ENCODE measurements at places on chromosomes 1 and 21.

DNA sequence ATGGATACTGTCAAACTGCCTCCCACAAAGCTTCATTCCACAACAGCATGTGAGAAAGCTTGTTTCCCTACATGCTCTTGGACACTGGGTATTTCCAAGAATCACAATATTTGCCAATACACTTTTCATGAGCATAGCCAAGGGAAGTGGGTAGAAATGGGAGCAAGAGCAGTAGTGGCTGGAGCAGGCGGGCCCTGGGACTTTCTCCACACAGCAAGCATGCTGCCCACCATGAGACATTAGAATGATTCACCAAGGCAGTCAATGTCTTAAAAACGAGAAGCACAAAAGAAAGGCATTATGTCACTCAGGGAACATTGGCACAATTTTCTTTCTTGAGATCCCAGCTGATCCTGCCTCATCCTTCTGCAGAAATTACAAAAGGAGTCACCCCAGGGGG, 371.6 kb upstream of the RUNX1 start:
- DNase-seq: no peak

GRCh38 chr1:100526894-100527293, 11.0 kb upstream of the GPR88 start:
- DNase-seq: no peak

DNA sequence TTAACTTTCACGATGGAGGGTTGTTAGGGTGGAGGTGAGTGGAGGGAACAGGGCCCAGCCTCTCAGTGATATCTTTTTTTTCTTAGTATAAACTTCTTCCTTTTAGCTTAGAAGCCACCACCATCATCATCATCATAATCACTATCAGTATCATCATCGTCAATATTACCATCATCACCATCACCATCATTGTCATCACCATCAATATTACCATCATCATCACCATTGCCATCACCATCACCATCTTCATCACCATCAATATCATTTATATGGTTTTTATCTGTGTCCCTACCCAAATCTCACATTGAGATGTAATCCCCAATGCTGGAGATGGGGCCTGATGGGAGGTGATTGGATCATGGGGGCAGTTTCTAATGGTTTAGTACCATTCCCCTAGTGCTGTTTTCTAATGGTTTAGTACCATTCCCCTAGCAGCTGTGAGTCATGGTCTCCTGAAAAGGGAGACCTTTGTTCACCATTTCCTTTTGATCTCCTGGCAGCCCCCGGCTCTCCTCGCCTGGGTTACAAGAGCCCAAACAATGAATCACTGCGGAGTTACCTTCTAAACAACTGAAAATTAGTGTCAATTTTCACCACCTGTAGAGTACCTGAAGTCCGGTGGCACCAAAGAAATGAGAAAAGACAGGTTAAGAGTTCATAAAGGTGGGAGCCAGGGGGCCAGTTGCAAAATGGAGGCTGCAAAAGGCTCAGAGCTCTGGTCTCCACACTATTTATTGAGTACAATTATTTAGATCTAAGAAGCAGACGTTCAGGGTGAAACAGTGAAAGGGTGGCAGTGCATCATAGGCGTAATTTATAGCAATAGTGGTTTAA, 3.1 kb upstream of the PLA2G2E start:
- DNase-seq: no peak

- no peak for DNase-seq
These were observed 876 bp upstream of the CHML start for GRCh38 chr1:241640867-241641622.

- no peak for DNase-seq
These were observed 28.6 kb downstream of the AK4 start for GRCh38 chr1:65176591-65176990.

GRCh38 chr1:18603212-18603852, 27.3 kb upstream of the PAX7 start:
- no peak for DNase-seq

GRCh38 chr1:40836283-40836682, 25.9 kb downstream of the CITED4 start:
- DNase-seq: no peak

GRCh38 chr21:32206631-32207405, 72.0 kb downstream of the MIS18A start:
- no peak for DNase-seq

DNA sequence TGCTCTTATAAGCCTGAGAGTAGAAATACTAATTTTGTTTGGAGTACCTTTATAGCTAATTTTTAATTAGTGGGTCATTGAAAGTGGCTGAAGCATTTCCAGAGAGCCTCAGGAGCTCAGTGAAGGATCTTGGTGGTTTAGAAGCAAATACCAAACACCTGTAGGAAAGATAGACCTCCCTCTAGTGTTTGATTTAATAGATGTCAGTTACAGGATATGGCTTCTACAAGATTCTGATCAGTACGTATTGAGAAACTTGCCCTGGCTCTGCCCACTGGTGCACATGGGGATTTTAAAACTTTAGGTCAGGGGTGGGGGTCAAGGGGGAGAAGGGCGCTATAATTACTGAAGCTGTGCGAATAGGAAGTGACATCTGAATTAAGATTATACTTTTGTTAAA, 122.2 kb downstream of the POU2F1 start:
- no peak for DNase-seq

- no peak for DNase-seq
These were observed 7.0 kb upstream of the SLC26A9 start for GRCh38 chr1:205950280-205950679.

- no peak for DNase-seq
These were observed 34.1 kb downstream of the RGSL1 start for GRCh38 chr1:182484067-182484466.

DNA sequence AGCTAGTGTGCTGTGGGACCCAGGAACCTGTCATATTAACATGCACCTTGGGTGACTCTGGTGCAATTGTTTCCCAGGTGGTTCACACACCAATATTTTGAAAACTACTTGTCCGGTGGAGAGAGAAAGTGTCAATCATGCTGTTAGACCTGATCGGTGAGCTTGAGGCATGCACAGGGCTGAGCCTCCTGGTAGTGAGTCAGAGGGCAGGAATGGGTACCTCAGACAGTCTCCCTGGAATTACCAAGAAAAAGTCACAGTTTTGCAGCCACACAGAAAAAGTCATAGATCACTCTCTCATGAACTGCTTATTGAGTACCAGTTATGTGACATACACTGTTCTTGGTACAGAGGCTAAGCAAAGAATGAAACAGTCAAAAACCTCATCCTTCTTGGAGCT, 140.1 kb upstream of the NFIA start:
- DNase-seq: no peak

GRCh38 chr1:67566803-67567377, 118.1 kb upstream of the GADD45A start:
- no peak for DNase-seq

DNA sequence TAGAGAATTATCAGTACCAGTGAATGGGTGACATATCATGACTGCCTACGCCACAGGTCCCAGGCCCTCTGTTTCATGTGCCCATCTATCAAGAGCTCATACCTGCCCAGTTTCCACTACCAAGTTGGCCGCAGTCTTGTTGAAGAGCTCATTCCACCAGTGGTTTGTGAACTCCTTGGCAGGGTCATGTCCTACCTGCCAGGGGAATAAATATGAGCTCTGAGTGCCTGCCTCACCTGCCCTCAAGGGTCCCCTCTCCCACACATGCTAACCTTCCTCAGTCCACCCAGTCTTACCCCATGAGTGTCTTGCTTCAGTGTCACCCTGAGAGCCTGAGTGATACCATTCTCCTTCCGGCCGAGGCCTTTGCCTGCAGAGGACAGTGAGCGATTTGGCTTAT, 3.2 kb downstream of the GPATCH4 start:
- DNase-seq: no peak

DNA sequence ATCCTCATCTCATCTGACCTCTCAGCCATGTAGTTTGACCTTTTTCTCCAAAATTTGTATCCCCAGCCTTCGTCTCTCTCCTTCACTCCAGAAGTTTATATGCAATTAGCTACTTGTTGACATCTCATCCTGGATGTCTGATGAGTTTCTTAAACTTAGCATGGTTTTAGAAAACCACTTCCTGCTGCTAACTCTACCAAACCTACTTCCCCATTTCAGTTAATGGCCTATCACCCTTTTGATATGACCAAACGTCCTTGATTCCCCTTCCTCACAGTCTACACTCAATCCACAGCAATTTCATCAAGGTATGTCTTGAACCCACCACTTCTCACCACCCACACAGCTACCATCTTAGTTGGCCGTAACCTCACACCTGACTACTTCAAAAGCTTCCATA, 121.9 kb downstream of the LRRC40 start:
- peak; percentile 4 for DNase-seq

GRCh38 chr1:25107643-25108010, 124.7 kb downstream of the SYF2 start:
- DNase-seq: no peak

- no peak for DNase-seq
These were observed 22.5 kb downstream of the IQGAP3 start for GRCh38 chr1:156549831-156550230.

DNA sequence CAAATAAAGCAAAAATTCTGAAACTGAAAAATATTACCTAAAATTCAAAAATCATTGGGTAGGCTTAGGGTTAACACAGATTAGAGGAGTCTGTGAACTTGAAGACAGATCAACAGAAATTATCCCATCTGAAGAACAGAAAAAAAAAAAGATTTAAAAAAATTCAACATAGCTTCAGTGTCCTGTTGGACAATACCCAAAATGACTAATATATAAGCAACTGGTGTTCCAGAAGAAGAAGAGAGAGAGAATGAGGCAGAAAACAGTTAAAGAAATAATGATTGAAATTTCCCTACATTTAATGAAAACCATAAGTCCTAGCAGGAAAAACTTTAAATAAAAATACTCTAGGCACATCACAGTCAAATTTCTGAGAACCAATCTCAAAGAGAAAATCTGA, 31.5 kb downstream of the TMCO1 start:
- DNase-seq: no peak

- no peak for DNase-seq
These were observed 3.8 kb downstream of the LDLRAD2 start for GRCh38 chr1:21815724-21816321.

- no peak for DNase-seq
These were observed 30.7 kb downstream of the SLC2A1 start for GRCh38 chr1:42927920-42928505.

DNA sequence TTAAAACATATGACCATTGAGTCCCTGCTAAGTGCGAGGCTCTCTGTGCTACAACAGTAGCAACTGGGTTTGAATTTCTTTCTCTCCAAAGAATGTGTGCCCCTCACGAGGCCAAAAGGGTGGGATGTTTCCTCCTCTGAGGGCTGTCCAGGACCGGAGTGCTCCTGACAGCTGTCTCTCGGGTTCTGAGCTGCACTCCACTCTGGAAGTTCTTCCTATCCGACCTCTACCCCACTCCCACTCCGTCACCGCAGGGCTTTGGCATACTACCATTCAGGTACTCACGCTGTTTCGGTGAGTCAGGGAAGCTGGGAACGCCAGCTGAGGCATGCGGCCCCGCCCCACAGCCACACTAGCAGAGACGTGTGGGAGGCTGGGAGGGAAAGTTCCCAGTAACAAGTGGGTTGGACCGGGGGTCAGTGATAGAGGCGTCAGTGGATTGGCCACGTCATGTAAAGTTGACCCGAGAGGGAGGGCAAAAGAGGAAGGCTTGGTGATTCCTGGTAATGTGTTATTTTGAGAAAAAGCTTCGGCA, 705 bp upstream of the SLC50A1 start:
- DNase-seq: peak; percentile 26

DNA sequence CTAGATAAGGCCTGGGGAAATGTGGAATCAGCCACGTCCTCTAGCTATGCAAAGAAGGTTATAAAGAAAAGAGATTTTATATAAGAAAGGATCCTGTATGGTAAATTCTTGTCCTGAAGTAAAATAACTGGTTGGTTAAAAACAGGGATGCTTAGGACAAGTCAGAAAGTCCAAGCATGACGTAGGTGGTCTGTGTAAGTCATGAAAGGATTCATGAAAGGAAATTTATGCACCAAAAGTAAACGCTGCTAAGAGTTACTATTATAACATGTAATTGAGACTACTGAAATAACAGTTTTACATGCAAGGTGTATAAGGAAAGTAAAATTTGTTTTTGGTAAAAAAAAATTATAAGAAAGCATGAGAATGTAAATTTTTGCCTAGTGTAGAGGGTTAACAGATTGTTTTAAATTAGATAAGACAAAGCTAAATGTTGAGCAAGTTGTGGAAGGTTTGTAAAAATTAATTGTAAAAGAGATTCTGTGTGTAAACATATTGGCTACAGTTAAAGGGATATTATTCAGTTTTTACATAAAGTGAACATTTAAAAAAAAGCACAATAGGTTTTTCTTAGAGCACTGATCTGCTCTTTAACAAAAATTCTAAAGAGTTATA, 43.9 kb downstream of the PIGK start:
- no peak for DNase-seq

GRCh38 chr1:174818951-174819350, 180.8 kb upstream of the CACYBP start:
- DNase-seq: no peak

DNA sequence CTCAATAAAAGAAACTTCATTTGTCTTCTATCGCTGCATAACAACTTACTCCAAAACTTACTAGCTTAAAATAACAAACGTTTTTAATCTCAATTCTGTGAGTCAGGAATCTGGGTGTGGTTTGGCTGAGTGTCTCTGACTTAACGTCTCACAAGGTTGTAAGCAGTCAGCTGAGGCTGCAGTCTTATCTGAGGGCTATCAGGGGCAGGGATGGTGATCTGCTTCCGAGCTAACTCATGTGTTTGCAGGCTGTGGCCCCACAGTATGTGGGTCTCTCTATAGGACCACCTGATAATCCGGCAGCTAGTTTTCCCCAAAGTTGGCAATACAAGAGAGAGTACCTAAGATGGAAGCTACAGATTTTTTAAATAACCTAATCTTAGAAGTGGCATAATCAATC, 234.2 kb upstream of the FGGY start:
- DNase-seq: no peak

- no peak for DNase-seq
These were observed 6.4 kb upstream of the TACSTD2 start for GRCh38 chr1:58583496-58583895.

GRCh38 chr1:203861379-203862184, at the start of gene SNRPE:
SNRPE (plus strand) TSS chr1:203861599; CDS start chr1:203861660, 61 bp downstream.
- peak; percentile 97 for DNase-seq

- no peak for DNase-seq
These were observed 1.1 kb downstream of the CRABP2 start for GRCh38 chr1:156704166-156704711.

- DNase-seq: no peak
These were observed 9.0 kb downstream of the ARHGEF2 start for GRCh38 chr1:155969377-155969791.

DNA sequence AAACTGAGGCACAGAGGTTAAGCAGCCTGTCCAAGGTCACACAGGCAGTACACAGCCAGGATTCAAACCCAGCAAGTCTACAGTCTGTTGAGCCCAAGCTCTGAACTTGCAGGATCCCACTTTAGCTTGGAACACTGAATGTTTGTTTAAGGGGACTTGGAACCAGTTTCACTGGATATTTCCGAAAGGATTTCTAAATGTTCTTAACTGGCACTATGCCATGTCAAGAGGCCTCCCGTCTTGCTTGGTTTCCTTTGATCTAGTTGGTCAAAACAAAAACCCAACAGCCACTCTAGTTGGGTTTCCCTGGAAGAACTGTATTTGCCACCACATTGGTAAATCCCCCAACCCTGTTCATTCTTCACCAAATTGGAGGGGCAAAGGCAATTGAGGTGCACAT, 317.6 kb upstream of the KAZN start:
- DNase-seq: no peak

GRCh38 chr1:109025694-109026093, 16.2 kb downstream of the WDR47 start:
- DNase-seq: no peak

- DNase-seq: no peak
These were observed 135.2 kb downstream of the PSMG1 start for GRCh38 chr21:39048064-39048463.

- no peak for DNase-seq
These were observed 341.8 kb downstream of the RYR2 start for GRCh38 chr1:237383791-237384190.
